ENCODE measurements at places on chromosomes 7 and 10.

- DNase-seq = no peak
These were observed at the start of gene PPP1R3A for GRCh38 chr7:113918946-113919345. Gene PPP1R3A, minus strand, starts transcription at chr7:113919009. Its CDS starts 13 bp downstream, at chr7:113918996.

DNA sequence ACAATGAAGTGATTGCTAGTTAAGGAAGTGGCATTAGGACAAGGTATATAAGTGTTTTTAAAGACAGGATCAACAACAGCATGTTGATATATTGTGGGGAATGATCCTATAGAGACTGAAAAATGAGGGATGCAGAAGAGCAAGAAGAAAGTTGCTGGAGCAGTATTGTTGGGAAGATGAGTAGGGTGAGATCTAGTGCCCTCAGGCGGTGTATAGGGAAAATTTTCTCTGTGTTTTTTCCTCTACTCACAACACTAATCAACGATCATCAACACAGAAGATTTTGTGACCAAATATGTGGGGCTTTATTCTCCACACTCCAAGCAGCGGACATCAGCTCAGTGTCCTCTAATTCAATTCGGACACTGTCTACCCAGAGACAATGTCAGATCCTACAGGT lies 9.6 kb upstream of the PTTG1IP2 start:
- no peak for DNase-seq

GRCh38 chr7:43851805-43852204 lies 17.5 kb downstream of the MRPS24 start:
- DNase-seq = no peak

GRCh38 chr7:144824360-144824759 lies 11.5 kb downstream of the TPK1 start:
- no peak for DNase-seq

- DNase-seq = no peak
These were observed 108.2 kb upstream of the KAT6B start for GRCh38 chr10:74718208-74718607.

DNA sequence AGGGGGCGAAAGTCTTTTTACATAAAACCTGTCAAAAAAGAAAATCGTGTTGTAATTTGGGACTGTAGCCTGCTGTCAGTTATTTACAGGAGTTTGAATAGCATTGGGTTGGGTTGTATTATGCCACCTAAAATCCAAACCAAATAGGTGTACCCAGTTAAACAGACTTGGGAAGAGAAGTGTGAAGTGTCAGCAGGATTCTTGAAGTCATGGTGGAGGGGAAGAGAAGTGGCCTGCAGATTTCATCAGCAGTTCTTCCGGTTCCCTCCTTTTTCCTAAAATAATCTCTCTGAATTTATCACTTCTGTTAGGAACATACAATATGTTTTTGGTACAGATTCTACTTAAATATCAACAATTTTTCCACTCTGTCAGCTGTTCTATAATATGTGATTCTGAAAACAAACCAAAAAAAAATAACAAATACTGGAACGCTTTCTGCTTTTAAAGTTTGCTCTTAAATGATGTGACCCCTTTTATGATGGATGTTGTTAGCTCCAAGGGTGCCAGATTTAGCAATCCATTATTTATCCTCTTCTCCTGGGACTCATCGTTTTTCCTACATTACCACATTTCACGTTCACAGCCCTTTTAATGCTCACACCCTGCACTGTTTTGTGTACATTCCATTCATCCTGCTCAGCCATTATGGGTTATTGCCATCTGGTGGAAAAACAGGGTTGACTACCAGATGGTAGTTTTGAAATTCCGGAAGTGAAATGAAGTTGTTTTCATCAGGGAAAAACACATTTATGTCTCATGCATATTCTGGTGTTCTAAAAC lies 18.7 kb upstream of the ARHGAP12 start:
- DNase-seq = no peak

DNA sequence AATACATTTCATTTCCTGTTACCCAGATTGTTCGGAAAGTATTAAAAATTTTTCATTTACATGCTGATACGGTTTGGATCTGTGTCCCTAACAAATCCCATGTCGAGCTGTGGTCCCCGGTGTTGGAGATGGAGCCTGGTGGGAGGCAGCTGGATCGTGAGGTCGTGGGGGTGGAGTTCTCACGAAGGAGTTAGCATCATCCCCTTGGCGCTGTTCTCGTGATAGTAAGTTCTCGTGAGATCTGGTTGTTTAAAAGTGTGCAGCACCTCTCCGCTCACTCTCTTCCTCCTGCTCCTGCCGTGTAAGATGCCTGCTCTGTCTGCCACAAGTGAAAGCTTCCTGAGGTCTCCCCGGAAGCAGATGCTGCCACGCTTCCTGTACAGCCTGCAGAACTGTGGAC lies 30.9 kb downstream of the PLEKHS1 start:
- no peak for DNase-seq

DNA sequence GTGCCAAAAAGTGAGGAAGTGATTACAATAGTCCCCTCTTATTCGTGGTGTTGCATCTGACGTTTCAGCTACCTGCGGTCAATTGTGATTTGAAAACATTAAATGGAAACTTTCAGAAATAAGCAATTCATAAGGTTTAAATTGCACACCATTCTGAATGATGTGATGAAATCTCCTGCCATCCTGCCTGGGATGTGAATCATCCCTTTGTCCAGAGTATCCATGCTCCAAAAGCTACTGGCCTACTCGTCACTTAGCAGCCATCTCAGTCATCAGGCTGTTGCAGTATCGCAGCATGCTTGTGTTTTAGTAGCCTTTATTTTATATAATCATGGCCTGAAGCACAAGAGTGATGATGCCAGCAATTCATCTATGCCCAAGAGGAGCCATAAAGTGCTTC lies 97.7 kb upstream of the CDCA7L start:
- no peak for DNase-seq

DNA sequence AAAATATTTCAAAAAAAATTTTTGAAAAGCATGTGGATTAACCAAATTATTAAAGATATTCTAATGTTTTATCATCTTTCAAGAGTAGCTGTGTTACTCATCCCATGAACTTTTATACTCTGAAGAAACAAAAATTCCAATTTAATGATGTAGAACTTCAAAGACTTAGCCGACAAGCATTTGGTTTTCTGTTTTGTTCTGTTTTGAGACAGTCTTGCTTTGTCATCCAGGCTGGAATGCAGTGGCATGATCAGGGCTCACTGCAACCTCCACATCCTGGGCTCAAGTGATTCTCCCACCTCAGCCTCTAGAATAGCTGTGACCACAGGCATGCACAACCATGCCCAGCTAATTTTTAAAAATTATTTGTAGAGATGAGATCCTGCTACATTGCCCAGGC lies 17.8 kb upstream of the LCOR start:
- no peak for DNase-seq

- DNase-seq = no peak
These were observed 122.0 kb upstream of the AHR start for GRCh38 chr7:17176371-17177032.
